ENCODE measurements at places on chromosomes 12 and 14.

DNA sequence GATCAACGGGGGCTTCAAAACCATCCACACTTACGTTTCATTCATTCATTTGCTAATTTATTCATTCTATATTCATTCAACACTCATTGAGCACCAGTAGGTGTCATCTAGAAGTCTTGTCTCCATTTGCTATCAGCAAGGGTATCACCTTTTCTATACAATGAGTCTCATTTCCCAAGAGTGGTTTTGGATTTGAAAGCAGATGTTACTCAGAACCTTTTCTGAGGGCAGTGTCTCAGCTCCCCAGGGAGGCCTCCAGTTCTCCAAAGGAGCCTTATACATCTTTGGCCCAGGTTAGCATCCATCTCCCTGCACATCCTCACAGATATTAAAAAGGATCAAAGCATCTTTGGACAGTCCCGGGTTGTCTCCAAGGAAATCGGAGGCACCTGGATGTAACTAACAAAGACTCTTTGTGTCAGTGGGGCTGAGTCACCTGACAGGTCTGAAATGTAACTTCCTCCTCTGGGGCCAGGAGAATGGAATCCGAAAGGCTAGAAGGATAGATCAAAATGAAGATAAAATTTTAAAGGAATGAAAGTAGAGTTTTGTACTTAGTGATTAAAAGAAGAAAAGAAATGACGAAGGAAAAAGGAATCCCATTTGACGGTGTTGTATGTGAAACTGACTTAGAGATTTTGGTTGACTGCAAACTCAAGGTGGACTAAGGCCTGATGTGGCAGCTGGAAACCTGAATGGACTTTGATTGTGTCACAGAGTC lies 103.0 kb downstream of the VCPKMT start:
- no peak for DNase-seq

- DNase-seq: no peak
Observed at GRCh38 chr12:115000038-115000437, 316.1 kb upstream of the TBX3 start.

DNA sequence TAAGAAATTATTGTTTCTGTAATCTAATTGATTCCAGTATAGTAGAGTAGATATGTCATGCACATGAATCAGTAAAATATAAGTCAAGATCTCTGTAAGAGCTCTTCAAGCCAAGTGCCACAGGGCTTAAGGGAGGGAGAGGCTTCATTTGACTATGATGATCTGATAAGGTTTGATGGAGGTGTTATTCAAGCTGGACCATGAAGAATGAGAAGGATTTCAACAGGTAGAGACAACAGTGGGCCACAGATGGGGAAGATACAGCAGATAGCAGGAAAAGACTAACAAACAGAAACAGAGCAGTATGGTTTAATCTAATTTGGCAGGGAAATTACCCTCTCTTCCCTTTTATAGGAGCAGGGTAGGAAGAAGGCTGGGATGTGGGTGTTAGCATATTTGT lies 40.6 kb upstream of the FKBP4 start:
- no peak for DNase-seq

GRCh38 chr14:91570021-91570420 lies 59.9 kb upstream of the PPP4R3A start:
- DNase-seq: no peak

DNA sequence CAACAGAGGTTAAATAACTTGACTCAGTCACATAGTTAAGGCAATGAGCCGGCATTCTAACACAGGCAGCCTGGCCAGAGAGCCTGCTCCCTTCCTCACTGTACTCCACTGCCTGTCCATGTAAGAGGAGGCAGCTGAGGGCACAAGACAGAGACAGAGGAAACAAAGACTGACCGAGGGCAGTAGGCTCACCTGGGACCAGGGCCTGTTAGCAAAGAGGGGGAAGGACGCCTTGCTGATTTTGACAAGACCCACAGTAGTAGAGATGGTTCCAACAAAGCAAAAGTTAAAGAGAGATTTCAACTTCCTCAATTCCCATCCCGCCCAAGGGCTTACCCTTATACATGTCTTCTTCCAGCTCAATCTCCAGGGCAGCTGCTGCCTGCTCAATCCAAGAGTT lies 26.5 kb downstream of the OTUB2 start:
- DNase-seq: no peak

DNA sequence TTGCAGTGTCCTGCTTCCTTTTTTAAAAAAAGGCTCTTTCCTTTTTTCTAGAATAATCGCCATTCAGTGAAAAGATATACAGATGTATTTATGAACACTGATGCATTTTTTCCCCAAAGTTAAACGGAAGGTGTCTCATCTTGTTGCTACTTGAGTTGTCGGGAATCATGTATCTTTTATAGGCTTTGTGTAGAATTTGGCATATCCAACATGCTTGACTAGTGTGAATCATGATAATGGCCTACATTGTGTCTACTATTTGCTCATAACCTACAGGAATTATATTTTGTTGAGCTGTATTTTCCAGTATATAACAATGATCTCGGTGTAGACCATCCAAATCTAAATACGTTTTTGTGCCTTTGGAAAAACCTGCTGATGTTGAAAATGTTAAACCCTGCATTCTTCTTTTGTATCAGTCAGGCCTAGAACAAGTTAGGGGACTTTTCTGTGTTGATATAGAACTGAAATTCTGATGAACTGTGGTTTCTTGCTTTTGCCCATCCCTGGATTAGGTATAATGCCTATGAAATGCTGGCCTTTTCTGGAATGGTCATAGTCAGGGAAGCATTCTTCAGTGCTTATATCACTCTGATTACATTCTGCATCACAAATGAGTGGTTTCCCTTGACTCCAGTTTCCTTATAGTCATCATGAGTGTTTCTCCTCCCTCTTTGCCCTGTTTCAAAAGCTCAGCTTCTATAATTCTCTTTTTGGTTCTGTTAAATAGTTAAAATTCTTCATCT lies 10.8 kb downstream of the BMAL2 start:
- no peak for DNase-seq
